Stimulated activated CD4-positive, alpha-beta T cell treated with anti-CD3 and anti-CD28 coated beads, Interleukin-15, amount 100 ng/mL, for 1 hour (primary cell): ENCODE measurements at places on chromosomes 11 and 22.
A peak's percentile ranks its signal among the peaks of the same experiment; 100 is the strongest.

GRCh38 chr11:61532134-61533038 is 23.8 kb downstream of the LRRC10B start:
- peak; percentile 32 for DNase-seq

- DNase-seq, result no peak
Measured at GRCh38 chr11:11884774-11885481, 43.2 kb downstream of the USP47 start.

GRCh38 chr11:23947883-23948282 is 549.0 kb upstream of the LUZP2 start:
- no peak for DNase-seq

DNA sequence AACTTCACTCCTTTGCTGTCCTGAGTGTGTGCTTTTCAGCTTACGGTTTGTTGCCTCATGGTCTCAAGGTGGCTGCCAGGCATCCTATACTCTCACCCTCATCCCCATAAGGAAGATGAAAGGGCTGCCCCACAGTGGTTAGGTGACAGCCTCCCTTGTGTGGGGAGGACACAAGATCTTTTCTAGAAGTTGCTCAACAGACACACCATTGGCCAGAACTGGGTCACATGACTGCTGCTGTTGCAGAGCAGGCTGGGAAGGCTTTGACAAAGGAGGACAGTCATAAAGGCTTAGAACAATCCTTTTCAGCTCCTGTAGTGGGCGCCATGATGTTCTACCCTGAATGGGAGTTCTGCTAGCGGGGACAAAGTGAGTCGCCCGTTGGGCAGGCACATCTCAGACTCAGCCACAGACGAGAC is 69.7 kb upstream of the RASD2 start:
- DNase-seq, result no peak

DNA sequence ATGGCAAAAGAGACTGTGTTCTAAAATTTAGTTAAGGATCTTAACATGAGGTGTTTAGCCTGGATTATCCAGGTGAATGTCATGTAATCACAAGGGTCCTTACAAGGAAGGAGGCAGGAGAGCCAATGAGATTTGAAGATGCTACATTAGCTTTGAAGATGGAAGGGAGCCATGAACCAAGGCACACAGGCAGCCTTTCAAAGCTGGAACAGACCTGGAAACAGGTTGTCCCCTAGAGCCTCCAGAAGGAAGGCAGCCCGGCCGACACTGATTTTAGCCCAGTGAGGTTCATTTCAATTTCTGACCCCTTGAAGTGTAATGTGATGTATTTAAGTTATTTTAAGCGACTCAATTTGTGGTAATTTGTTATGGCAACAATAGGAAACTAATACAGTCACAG is 195.3 kb upstream of the MTMR2 start:
- DNase-seq, result no peak

GRCh38 chr11:19511413-19512183 is 201.0 kb upstream of the NAV2 start:
- no peak for DNase-seq

DNA sequence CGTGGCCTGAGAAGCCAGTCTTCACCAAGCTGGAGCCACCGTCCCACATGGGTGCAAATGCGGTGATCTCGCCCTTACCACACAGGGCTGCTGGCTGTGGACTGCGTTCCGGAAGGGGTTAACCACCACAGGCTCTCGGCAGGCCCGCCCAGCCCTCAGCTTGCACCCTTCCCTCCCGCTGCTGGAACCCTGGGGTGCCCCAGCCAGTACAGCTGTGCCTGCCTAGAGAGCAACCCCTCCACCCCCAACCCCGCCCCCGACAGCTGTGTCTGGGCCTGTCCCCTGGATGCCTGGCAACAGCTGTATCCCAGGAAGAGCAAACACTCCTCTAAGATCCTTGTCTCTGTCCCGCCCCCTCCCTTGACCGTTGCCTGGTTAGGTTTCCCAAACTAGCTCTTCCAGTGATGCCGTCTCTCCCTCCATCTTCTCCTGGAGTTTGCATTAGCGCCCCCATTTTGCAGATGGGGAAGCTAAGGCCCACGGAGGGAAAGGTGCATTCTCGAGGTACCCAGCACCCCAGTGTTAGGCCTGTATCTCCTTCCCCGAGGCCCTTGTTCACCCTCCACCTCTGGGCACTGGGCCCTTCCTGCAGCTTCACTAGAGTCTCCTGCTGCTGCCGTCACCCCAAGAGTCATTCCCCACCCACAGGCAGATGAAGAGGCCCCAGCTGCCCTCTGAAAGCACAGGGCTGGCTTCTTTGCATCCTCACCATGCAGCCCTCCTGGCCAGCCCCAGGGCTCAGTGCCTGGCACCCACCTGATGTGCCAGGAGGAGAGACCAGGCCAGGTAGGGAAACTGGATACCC is 12.6 kb upstream of the COX8A start:
- no peak for DNase-seq

DNA sequence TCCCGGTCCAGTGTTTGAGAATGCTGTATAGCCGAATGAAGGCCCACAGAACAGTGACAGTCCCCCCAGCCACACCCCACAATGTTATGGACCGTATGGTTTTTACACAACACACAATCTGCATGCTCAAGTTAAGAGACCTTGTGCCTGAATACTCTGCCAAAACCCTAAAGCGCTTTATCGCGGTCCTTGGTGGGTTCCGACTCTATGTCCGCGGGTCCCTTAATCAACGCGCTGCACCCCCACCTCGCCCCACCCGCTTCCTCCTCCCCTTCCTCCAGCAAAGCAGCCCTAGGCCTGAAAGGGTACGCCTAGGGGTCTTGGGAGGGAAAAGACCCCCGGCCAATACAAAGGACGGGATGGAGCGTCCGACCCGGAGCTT is 442 bp downstream of the COPB1 start:
- no peak for DNase-seq

GRCh38 chr11:44145011-44145775 is 49.7 kb downstream of the EXT2 start:
- no peak for DNase-seq

DNA sequence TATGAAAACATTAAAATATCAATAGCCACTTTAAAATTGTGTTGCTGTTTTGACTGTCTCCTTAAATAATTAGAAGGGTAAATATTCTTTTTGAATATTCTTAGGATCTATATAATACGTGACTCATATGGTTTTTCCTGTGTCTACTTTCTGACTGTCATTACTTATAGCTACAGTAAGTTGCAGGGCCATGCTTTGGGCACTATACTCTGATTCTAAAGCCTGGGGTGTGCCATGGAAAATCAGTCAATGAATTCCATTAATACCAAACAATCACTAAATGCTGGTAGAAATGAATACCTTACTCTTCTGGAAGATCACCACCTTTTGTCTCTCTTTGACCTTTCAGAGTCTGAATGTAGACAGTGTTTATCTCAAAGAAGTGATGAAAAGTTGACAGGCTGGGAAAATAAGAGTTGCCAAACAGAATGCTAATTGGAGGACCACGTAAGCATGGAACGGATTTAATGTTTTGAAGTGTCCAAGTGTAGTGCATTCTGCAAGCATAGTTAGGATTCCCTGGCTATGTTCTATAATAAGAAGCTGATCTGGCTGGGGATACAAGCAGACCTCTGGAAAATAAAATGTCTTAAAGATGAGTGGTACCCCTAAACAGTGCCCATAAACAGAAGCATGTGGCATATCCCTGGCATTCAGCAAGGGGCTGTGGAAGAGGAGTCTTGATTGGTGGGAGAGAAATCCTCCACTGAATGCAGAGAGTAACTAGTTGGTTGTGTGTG is 16.8 kb downstream of the LUZP2 start:
- no peak for DNase-seq

DNA sequence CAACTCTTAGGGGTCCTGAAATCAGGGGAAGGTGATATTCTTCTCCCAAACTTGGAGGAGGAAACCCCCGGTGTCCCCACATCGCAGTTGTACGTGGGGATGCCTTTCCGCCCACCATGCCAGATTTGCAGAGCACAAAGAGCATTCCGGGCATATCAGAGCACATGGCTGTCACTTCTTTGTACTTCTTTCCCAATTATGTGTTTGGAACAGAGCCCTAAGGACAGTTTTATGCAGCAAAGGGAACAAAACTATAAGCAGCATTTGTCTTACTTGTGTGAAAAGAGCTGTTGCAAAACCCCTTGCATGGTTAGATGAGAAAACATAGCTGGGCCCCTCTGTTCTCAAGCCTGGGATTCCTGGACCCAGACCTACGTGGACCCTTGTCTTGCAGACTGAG is 41.2 kb downstream of the NTM start:
- DNase-seq, result no peak

GRCh38 chr11:34114471-34114870 is 9.0 kb downstream of the NAT10 start:
- DNase-seq, result no peak

GRCh38 chr22:19723983-19724827 is 866 bp downstream of the GP1BB start:
- no peak for DNase-seq

DNA sequence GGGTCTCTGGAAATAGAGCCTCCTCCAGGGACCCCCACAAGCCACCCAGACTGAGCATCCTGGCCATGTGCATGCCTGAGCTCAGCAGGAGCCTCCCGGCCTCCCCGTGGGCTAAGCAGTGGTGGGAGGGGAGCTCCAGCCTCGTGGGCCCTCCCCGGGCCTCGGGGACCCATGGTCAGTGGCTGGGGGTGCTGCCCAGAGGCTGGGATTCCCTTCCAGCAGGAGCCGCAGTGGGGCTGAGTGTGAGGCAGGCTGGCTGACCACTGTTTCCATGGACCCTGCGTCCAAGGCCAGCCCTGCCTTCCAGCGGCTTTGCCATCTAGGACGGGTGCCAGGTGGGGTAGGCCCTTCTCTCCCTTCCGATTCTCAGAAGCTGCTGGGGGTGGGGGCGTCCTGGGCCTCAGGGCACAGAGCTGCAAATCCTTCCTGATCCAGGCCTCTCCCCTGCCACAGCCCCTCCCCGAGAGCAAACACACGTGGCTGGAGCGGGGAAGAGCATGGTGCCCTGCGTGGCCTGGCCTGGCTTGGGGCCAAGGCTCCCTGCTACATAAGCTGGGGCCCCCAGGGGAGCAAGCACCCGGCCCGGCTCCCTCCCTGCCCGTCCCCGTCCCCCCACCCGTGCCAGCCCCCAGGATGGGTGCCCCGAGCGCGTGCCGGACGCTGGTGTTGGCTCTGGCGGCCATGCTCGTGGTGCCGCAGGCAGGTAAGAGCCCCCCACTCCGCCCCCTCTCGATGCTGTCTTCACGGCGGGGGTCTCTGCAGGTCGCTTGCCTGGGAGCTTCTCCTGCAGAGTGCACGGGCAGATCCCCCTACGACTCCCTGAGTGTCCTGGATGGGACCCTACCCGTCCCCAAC is at the start of gene MUC5B:
Gene MUC5B (plus strand): TSS at position 576 of the 855 bp plus-strand sequence. CDS start 58 bp downstream, at position 634.
- no peak for DNase-seq

- DNase-seq, result no peak
Measured at GRCh38 chr22:31753005-31753633, 700 bp upstream of the DEPDC5 start.

DNA sequence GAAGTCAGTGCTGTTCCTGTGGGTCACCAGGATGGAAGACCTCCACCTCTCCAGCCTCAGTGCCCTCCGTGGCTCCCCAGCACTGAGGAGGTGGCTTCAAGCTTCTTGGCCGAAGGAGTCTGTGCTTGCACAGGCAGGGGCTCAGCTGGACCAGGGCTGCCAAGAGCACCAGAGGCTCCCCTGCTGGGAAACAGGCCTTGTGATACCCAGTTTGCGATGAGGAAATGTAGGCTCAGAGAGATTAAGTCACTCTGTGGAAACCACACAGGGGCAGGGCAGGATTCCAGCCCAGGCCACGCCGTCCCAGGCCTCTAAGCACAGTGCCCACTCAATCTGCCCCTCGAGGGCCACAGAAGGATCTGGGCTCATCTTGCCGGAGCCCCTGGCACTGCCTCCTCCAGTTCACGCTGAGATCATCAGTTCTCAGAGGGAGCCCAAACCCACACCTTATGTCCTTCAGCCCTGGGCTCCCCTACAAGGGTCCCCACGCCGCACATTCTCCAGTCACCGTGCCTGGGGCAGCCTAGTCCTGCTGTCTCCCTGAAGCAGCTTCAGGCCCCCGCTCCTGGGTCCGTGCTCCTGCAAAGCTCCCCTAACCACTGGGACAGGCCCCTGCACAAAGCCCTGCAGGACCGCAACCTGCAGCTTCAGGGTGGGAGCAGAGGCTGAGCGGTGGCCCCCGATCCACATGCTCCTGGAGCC is 21.6 kb downstream of the ANO1 start:
- no peak for DNase-seq

DNA sequence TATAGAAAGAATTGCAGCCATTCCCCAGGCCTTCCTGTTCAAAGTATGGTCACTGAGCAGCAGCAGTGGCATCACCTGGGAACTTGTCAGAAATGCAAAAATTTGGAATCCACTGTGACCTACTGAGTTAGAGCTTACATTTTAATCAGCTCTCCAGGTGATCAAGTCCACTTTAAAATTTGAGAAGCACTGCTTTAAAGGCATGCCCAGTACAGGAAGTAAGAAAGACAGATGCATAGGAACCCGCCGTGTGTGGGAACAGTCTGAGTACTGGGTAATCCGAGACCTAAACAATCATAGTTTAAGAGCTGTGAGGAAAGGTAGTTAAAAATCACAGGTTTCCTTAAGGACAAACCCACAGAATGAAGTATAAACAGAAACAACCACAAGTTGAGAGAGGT is 462.4 kb downstream of the RAB38 start:
- DNase-seq, result no peak

- DNase-seq, result peak; percentile 53
Measured at GRCh38 chr11:12888525-12889158, 120.5 kb upstream of the RASSF10 start.

- DNase-seq, result no peak
Measured at GRCh38 chr22:28892175-28892731, 8.9 kb downstream of the ZNRF3 start.

DNA sequence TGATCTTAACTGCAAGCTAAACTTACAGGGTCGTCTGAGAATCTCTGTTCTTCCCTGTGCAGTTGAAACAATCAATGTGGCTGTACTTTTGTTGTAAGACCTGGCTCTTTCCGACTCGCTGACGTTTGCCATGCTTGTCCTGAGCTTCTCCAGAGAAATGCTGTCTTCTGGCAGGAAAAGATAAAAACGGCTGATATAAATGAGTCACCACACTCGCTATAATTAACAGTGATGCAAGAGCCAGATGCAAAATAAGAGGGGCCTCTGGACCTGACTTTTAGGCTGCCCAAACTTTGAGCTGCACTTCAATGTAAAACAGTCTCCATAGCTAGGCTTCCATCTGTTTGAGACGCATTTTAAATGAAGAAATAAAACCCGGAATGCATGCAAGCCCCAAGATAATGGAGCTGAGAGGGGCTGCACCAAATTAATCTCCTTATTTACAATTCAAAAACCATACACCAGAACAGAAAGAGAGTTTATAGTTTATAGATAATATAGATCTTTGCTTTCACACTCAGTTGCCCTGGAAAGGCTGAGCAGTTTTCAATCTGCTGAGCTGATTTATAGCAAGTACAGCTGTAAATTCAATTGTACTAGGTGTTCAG is 48.5 kb downstream of the WT1 start:
- DNase-seq, result no peak

- DNase-seq, result no peak
Measured at GRCh38 chr11:83511646-83512045, 225.5 kb upstream of the CCDC90B start.

- DNase-seq, result no peak
Measured at GRCh38 chr11:22304337-22304961, 33.7 kb upstream of the SLC17A6 start.
